ENCODE measurements at places on chromosomes 6 and 20.

DNA sequence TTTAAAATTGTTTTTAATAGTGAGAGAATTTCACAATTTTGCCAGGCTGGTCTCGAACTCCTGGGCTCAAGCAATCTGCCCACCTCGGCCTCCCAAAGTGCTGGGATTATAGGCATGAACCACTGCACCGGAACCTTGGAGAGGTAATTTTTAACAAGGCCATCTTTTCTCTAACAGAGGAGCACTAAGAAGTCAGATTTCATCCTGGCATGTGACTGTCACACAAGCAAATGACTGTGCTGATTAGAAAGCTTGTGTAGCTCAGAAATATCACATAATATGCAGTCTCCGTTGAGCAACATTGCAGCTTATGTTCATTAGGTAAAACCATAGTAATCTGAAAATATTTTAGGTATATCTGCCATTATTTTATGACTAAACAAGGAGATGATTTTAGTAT is 156.0 kb downstream of the CCDC170 start:
- no peak overlapping the region for H3K4me3 ChIP-seq
- H3K36me3 ChIP-seq: peaks cover 4% of the 10 kb centered on the region
- DNase-seq: no peak
- H3K27me3 ChIP-seq: peaks cover 48% of the 10 kb centered on the region
- H3K27ac ChIP-seq: no peak overlapping the region

DNA sequence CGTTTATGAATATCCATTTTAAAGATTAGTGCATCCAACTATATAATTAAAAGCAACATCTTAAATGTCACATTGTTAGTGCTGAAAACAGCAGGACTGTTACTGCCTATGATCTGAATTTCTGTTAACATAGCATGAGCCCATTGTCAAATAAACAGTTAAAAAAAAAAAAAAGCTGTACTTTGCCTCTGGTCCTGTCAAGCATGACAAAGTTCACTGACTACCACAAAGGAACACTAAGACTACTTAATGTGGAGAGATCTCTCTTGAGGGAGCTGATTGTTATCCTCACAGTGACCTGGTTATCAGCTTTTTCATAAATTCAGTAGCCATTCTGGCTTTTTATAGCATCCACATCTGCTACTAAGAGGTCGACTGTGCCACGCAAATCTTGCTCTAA is 228.1 kb downstream of the TMEM200A start:
- H3K4me3 ChIP-seq: no peak overlapping the region
- peaks cover 9% of the 10 kb centered on the region for H3K36me3 ChIP-seq
- DNase-seq: no peak
- no peaks in the 10 kb centered on the region for H3K27me3 ChIP-seq

GRCh38 chr20:46575394-46575793 is 24.9 kb upstream of the OCSTAMP start:
- no peak overlapping the region for H3K27ac ChIP-seq
- no peak for DNase-seq
- H3K27me3 ChIP-seq: peaks cover 31% of the 10 kb centered on the region
- H3K4me3 ChIP-seq: no peak overlapping the region

DNA sequence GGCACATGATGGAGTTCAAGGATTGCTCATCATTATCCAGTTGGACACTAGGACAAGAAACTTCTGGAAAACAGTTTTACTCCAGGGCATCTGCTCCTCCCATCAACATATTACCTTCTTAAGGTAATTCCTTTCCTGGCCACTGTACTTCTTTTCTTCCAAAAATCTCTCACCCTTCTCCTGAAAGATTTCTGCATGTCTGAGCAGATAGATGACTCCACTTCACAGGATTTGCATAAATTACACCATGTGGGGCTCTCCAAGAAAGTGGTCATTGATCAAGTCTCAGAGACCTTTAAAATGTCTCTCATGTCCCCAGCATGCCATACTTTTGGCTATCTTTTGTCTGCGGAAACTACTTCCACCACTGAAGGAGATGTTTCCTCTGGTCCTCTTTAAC is 103.2 kb upstream of the TNFAIP3 start:
- peaks cover 7% of the 10 kb centered on the region for H3K36me3 ChIP-seq
- H3K27ac ChIP-seq: no peak overlapping the region
- H3K27me3 ChIP-seq: no peaks in the 10 kb centered on the region
- H3K4me1 ChIP-seq: peaks cover 15% of the 10 kb centered on the region
- no peak for DNase-seq

DNA sequence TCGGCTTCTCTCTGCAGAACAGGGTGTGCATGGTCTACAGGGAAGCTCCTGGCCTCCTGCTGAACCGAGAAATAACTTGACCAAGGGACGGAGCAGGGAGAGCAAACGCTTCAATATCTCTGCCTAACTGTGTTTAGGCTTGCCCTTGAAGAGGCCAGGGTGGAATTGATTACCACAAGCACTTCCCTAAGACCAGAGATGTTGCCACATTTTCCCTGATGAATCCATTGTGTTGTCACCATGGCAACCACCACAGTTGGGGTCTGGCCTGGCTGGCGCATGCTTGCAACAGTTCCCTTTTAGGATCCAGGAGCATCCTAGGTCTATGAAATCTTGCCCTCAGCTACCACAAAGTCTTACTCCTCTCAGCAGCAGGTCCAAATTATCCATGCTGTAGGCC is 213.5 kb upstream of the SULF2 start:
- no peak overlapping the region for H3K27ac ChIP-seq
- peaks cover 1% of the 10 kb centered on the region for H3K27me3 ChIP-seq
- no peaks in the 10 kb centered on the region for H3K36me3 ChIP-seq
- no peak for DNase-seq

GRCh38 chr6:98986071-98986615 is 38.4 kb upstream of the FBXL4 start:
- DNase-seq: no peak
- H3K27me3 ChIP-seq: peaks cover 27% of the 10 kb centered on the region
- no peaks in the 10 kb centered on the region for H3K36me3 ChIP-seq
- H3K4me3 ChIP-seq: no peak overlapping the region
- no peaks in the 10 kb centered on the region for H3K4me1 ChIP-seq
- H3K27ac ChIP-seq: no peak overlapping the region

- H3K4me3 ChIP-seq: no peak overlapping the region
- H3K4me1 ChIP-seq: no peaks in the 10 kb centered on the region
- DNase-seq: no peak
- no peak overlapping the region for H3K27ac ChIP-seq
- no peaks in the 10 kb centered on the region for H3K36me3 ChIP-seq
- no peaks in the 10 kb centered on the region for H3K27me3 ChIP-seq
Observed at GRCh38 chr6:162856885-162857284, 129.1 kb downstream of the PACRG start.
